ENCODE measurements at places on chromosomes 3 and 15.

GRCh38 chr15:25683911-25684310, 179.2 kb downstream of the ATP10A start:
- DNase-seq: no peak

GRCh38 chr15:60590935-60591495, 112.1 kb upstream of the ICE2 start:
- peak; percentile 65 for DNase-seq

DNA sequence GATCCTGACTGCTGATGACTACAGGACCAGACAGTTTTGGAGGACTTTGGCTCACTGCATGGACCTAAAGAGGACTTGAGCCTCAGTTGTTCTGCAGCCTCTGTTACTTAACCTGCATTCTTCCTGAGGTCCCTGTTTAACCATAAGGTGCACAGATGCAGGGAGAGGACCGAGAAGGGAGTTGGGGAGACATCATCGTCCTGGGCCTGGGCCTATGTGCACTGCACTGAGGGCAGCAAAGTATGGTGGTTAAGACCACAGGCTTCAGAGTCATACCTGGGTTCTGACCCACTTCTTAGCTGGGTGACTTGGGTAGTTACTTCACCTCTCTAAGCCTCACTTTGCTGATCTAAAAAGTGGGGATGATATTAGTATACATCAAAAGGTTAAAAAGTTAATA, 21.9 kb downstream of the KY start:
- DNase-seq: no peak

DNA sequence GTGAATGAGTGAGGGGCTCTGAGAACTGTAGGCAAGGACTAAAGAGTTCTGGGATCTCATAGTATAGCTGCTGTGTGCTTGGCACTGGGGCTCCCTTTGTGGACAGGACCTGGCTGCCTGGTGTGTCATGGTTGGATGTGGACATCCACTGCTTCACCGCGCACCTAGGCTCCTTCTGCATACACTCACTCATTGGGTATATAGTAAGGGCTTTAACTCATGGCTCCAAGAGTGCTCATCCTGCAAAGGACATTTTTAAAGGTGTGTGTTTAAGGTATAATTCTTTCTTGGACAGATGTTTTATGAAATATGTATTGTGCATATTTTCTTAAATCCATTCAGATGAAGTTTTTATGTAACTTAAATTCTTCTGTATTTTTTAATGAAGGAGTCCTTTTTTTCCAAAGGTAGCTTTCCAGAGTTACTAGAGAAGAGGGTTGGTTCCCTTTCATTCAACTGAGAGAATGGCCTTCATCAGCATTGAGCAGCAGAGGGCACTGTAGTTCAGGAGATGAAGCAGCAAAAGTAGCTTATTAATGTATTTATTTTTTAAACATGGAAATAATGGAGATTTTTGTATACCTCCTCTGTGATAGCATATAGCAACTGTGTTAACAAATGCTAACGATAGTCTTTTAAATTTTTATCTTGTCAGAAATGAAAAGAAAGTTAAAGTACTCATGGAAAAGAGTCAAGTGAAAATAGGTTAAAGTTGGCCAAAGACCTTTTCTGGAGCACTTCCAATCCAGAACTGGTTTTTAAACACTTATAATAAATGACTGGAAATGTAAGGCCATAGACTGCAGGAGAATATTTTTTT, 25.2 kb downstream of the OXNAD1 start:
- peak; percentile 38 for DNase-seq

DNA sequence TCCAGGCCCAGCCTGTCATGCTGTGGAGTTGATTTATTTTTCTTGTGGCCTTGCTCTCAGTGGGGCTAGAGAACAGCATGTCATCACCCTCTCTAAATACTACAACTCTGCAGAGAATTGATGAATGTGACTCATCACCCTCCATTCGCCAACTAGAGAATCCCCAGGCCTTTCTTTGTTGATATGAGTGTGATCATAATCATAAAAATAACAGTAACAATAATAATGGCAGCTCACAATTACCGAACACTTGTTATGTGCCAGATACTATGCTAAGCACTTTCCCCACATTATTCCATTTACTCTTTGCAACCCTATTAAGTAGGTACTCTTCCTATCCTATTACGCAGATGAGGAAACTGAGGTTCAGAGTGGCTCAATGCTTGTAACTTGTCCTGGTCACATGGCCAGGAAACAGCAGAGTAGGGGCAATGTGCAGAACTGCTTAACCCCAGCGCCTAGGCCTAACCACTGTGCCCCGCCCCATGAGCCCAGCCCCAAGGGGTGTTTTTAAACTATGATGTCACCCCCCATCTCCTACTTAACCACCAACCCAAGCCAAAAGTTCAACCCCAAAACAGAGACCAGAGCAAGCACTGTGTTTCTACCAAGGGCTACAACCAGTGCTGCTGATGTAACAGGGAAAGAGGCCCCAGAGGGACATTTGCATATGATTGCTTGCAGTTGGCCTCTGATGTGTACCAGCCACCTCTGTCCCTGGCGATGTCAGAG, 104.5 kb downstream of the ADCY5 start:
- DNase-seq: peak; percentile 60

GRCh38 chr3:117074826-117075225, 365.2 kb downstream of the TUSC7 start:
- no peak for DNase-seq

DNA sequence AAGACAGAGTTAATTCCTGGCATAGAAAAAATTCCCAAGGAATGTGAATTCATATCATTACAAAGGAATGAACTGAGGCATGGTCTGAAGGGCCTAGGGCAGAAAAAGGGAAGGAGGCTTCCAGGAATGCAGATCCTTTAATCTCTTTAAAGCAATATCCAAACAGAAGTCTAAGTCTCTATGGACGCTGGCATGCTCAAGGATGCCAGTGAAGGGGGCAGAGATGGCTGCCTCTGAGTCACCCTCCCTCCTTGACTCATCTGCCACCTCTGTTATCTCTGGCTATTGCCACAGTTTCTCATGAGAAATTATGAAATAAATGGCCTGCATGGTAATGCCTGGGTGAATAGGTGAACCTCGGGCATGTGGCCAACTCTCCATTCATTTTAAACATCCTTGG, 96.3 kb upstream of the BCL6 start:
- peak; percentile 15 for DNase-seq

DNA sequence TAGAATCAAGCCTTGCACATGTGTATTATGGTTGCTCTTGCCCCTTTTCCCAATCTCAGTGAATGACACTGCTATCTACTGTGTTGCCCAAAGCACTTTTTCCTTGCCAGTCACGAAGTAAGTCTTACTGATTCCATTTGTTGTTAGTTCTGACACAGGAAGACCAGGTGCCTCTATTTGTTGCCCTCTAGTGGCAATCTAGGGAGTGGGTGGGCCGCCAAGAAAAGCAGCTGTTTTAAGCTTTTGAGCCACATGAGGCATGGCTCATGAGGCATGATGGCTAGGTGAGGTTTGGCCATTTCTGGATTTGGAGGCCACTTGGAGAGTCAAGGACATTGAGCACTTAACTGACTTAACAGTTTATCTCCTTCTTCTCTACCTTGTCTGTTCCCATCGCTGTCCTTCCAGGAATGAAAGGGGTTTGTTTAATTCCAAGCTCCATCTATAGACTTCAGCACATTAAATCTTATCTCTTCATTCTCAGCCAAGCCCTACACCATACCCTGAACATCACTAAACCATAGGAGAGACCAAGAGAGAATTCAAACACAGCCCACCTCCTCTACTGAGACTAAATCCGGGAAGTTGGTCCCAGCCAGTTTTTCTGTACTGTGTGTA, 103.1 kb downstream of the HCN4 start:
- peak; percentile 48 for DNase-seq

DNA sequence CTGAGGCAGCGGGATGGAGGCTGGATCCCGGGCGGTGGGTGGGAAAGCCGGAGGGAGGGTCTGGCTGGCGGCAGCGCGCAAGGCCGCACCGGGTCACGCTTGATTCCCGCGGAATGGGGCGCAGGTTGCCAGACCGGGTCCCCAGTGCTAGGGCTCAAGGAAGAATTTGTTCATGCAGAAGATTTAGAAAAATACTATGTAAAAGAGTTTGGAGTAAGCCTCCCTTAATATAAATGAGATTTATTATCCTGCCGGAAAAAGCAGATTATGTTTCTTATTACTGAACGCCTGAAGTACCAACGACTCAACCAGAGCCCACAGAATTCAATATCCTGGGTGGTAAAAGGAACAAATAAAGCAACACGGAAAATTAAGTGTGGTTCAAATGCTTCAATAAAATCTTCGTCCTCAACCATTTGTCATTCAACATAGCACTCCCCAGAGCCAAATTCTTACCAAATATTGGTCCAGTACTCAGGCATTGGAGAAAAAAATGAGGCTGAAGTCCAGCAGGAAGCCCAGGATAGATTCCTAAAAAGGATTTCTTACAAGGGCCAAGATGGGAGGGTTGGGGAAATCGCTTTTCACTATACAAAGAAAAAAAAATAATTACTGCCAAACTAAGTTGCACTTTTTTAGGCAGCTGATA, 1.2 kb upstream of the ZBTB20 start:
- DNase-seq: no peak

GRCh38 chr15:27328186-27328585, 357.2 kb downstream of the GABRG3 start:
- DNase-seq: no peak

DNA sequence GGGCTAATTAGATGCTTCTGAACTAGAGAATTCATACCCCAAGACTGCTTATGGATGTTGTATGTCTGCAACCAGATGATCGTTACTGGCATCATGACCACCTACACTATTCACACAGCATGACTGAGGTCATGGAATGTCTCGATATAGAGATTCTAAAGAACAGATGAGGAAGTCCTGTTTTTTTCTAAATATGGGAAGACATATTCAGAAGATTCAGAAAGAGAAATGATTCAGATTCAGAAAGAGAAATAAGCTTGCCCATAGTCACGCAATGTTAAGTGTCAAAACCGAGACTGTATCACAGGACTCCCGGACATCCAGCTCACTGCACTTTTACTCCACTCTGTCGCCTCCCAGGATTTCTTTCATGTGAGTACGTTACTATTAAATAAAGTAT, 136.2 kb downstream of the TPRG1 start:
- no peak for DNase-seq

DNA sequence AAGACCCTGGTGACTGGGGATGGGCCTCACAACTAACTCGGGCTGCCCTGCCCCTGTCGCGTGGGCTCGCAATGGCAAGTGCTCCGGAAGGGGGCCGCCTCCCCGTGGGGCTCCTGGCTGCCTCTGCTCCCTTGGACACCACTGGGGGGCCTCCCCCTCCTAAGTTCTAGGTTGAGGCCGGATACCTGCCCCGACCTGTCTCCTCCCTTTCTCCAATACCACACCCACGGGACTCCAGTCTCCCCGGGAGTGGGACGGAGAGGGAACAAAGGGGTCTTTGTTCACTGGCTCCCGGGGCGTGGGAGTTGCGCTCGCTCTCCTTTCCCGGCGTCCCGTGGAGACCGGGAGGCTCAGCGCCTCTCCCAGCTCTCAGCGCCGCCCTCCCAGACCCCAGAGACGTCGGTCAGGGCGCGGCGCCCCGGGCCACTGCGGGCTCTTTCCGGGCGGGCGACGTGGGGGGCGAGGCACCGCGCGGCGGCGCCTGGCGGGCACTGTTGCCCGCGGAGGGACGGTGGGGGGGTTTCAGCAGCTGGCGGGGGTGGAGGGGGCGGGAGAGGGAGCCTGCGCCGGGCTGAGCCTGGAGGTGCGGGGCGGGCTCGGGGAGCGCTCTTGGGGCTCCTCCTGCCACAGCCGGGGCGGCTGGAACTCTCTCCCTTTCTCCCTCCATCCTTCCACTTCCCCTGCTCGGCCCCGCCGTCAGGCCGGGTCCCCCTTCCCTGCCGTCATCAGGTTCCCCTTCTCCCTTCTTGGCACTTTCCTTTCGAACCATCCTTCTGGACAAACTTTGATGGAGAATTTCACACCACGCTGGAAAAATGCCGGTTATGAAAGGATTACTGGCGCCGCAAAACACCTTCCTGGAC, at the start of gene KCNH8:
Gene KCNH8 (plus strand): TSS at position 606 of the 863 bp plus-strand sequence. CDS start 210 bp downstream, at position 816.
- peak; percentile 7 for DNase-seq

DNA sequence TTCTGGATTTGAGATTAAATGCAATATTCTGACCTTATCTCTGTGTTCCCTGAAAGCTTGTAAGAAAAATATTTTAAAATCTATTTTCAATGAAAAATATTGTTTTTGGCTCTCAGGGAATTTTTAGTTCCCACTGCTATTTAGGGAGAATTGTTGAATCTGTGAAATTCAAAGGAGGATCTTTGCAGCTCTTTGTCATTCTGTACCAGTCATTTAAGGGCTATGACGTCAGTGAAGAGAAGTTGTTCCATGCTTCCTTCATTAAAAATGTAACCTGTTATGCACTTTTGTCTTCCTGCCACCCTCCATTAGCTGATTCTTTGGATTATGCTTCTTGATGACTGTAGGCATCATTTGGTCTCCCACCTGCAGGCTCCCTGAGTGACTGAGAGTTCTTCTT, 427.8 kb upstream of the C2CD4B start:
- DNase-seq: no peak

- no peak for DNase-seq
Measured at GRCh38 chr15:48532946-48533345, 112.6 kb downstream of the FBN1 start.

DNA sequence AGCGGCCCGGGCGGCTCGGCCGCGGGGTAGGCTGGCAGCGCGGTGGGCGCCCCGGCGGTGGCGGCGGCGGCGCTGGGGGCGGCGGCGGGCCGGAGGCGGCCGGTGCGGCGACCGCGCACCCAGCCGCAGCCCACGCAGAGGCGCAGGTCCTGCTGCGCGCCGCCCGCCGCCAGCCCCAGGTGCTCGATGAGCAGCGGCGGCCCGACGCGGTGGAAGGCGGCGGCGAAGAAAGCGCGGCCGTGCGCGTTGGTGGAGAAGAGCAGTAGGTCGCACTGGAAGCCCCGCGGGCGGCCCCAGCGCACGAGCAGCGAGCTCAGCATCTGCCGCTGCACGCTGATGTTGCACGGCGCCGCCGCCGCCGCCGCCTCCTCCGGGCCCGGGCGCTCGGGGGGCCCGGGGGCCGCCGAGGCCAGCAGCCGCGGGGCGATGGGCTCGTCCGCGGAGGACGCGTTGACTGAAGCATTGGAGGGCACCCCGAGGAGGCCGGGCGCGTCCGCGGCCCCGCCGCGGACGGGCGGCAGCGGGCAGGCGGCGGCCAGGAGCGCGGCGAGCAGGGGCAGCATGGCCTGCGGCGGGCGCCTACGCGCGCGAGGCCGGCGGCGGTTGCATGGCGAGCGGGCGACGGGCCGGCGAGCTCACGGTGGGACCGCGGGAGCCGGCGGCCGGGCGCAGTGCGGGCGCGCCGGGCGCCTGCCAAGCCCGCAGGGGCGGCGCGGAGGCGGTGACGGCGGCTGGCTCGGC, 452 bp downstream of the TMEM158 start:
- peak; percentile 51 for DNase-seq

GRCh38 chr15:89587955-89588354, 12.7 kb downstream of the TICRR start:
- DNase-seq: peak; percentile 35

- no peak for DNase-seq
Measured at GRCh38 chr3:4820296-4821121, 158.7 kb upstream of the BHLHE40 start.

- DNase-seq: no peak
Measured at GRCh38 chr15:94097552-94097951, 133.8 kb upstream of the MCTP2 start.
